Activated gamma-delta T cell treated with Interleukin-2 at 50 U/mL for 16 hours (primary cell): ENCODE measurements at places on chromosomes 7 and 10.
A peak's percentile ranks its signal among the peaks of the same experiment; 100 is the strongest.

DNA sequence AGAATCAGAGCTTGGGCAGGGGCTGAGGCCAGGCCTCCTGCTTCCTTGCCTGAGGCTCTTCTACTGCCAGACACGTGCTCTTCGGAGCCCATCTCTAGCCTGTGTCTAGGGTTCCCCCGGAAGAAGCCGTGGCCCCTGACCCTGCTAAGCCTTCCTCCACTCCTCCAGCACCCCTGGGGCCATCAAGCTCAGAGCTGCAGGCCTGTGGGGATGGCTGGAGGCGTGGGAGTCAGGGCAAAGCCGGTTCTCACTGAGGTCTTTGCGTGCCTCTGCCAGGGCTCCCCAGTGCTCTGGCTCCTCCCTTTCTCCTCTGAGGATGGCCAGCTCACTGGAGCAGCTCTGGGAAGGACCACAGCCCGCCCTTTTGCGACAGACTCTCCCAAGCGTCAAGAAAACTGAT lies 34.4 kb downstream of the GHRHR start:
- no peak for DNase-seq

DNA sequence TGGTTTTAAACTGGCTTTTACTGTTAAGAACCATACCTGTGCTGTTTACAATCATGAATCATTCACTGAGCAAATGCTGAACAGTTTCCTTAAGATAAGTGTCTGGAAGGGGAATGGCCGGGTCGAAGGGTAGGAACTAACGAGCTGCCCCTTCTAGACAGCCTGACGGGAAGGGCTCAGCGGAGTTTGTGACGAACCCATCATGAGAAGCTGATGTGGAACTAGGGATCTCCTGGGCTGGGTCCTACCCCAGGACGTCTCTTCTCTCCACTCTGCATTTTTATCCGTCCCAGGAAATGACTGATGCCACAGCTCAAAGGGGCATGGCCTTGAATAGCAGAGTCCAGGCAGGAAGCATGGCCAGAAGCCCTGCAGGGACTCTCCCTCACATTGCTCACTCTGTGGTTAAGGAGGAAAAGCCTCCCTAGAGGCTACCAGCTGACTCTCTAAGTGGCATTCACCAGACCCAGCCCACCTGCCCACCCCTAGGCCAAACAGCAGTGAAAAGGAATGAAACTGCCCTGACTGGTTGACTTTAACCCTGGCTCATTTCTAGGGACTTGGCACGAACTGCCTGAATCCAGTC lies 112.0 kb downstream of the PFKFB3 start:
- no peak for DNase-seq

GRCh38 chr7:133394369-133394768 lies 141.5 kb downstream of the EXOC4 start:
- no peak for DNase-seq

GRCh38 chr7:102393467-102393866 lies 2.7 kb upstream of the PRKRIP1 start:
- no peak for DNase-seq

DNA sequence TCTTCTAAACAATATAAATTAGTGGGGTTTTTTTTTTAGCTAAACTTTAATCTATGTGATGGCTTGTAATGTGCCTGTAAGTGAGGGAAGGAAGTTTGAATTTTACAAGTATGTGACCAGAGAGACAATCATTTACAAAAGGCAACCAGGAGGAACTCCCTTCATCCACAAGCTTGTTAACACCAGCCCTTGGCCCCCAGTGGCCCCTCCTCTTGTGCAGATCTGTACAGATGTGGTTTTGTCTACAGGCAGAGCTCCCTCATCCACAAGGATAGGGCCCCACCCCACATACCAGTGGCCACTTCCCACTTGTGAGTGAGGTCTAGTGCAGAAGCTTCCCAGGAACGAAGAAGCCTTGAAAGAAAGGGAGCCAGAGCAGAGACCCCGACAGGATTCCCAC lies 234.1 kb upstream of the KMT2E start:
- DNase-seq, result no peak

DNA sequence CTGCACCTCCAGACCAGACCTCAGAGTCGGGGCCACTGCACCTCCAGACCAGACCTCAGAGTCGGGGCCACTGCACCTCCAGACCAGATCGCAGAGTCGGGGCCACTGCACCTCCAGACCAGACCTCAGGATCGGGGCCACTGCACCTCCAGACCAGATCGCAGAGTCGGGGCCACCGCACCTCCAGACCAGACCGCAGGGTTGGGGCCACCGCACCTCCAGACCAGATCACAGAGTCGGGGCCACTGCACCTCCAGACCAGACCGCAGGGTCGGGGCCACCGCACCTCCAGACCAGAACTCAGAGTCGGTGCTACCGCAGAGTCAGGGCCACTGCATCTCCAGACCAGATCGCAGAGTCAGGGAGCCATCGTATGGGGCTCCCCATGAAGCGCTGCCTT lies 105.9 kb downstream of the ACTR3B start:
- no peak for DNase-seq

GRCh38 chr7:94509264-94509886 lies at the start of gene CASD1:
Gene CASD1 (plus strand): TSS chr7:94509809. CDS start chr7:94510085, 276 bp downstream.
- peak; percentile 65 for DNase-seq

DNA sequence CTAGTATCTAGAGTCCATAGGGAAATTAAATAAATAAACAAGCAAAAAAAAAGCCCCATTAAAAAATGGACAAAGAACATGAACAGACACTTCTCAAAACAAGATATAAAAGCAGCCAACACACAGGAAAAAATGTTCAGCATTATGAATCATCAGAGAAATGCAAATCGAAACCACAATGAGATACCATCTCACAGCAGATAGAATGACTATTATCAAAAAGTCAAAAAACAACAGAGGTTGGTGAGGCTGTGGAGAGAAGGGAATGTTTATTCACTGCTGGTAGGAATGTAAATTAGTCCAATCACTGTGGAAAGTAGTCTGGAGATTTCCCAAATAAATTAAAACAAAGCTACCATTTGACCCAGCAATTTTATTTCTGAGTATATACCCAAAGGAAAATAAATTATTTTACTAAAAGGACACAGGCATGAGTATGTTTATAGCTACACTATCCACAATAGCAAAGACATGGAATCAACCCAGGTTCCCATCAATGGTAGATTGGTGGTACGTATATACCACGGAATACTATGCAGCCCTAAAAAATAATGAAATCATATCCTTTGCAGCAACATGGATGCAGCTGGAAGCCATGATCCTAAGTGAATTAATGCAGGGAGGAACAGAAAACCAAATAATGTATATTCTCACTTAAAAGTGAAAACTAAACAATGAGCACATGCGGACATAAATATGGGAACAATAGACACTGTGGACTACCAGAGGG lies 366.5 kb upstream of the SEMA3C start:
- no peak for DNase-seq

DNA sequence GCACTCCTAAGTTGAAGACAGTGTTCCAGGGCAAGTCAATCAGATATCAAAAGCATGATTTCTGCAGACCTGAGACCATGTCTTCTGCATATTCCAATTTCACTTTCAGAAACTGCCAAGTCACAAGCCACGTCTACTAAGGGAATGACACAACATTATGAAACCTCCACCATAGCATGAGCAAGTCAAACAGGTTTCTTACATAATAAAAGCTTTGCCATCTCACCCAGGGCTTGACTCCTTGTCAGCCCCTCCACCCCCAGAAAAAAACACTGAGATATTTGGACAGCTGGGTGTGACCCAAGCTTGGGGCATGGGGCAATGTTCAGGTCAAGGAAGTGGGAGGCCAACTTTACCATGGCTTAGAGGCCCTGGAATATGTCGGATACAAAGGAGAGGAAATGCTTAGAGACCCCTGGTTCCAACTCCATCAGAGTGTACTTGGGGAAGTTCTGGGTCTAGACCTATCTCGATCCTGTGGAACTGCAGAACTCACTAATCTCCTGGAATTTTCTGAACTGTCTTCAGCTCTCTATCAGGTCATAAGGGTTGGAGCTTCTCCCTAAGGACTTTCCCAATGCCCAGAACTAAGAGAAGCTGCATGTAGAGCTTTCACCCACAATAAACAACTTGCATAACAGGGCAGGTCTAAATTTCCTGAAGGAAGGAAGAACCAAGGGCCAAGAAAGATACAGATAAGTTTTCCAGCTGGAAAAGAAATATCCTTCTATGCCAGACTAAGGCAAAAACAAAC lies 80.6 kb upstream of the NAMPT start:
- DNase-seq, result no peak

DNA sequence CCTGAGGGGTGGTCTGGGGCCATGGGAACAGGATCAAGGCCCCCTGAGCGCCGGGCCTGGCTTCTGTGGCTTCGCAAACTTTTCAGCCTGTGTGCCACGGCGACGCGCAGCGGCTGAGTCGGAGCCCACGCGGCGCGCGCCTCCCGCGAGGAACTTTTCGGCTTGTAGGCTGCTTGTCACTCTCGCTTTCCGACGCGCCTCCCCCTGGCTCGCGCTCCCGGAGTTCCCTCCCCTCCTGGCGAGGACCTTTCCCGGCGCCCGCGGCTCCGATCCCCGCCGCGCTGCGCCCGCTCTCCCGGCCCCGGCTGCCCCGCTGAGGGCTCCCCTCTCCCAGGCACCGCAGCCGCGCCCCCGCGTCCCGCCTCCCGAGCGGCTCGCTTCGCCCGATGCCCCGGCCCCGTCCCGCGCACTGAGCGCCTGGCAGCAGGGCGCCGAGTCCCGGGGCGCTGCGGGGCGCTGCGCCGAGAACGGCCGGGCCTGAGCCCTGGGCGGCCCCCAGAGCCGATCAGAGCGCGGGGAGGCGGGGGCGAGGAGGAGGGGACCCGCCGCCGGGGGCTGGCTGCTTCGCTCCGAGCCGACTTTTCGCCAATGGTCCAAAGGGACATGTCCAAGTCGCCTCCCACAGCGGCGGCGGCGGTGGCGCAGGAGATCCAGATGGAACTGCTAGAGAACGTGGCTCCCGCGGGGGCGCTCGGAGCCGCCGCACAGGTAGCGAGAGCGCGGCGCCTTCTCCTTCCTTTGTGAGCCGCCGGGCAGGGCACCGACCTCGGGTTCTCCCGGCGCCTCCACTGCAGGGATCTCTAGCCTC lies at the start of gene CACNB2:
TSS of gene CACNB2 (plus strand) at position 276 of the 808 bp plus-strand sequence.
- no peak for DNase-seq

DNA sequence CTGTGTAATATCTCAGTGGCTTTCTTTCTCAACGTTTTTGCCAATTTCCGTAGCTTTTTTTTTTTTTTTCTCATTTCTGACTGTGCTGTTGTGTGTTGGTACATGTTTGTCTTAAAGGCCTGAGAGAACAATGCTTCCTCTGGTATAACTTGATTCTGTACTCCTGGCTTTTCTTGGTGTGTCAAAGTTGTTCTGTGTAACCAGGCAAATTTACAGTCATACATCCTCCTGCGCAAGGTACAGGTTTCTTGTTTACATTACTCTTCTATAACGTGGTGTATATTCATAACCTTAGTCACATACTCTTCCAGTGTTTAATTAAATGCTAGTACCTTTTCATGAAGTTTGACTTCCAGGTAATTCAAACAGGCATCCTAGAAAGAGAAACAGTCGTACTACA lies 8.3 kb upstream of the ARHGAP12 start:
- DNase-seq, result no peak

DNA sequence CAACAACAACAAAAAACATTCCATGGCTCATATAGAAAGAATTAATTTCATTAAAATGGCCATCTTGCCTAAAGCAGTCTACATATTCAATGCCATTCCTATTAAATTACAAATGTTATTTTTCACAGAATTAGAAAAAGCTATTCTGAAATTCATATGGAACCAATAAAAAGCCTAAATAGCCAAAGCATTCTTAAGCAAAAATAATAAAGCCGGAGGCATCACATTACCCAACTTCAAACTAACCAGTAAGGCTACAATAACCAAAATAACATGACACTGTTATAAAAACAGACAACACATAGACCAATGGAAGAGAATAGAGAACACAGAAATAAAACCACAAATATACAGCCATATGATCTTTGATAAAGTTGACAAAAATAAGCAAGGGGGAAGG lies 330.4 kb downstream of the KIF20B start:
- DNase-seq, result no peak

- no peak for DNase-seq
These were observed 28.9 kb upstream of the TNRC18 start for GRCh38 chr7:5452470-5452899.
